ENCODE measurements at places on chromosomes 4 and X.

DNA sequence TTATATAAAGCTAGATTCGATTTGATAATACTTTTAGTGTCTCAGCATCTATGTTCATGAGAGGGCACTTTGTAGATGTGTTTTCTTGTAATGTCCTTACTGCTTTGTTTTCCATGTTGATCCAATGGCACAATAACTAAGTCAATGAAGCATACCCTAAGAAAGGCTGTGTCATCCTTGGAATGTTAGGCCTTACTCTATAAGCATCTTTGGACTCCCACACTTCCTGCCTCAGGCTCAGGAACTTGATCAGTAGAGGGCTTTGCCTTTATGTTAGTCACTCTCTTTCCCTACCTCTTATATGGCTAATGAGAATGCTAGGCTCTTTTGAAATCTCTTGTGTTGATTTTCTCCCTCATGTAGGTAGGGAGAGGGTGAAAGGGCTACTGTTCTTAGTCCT is 33.2 kb upstream of the EDA2R start:
- no peak for DNase-seq

- no peak for DNase-seq
Measured at GRCh38 chr4:108001540-108002135, 11.9 kb downstream of the HADH start.

DNA sequence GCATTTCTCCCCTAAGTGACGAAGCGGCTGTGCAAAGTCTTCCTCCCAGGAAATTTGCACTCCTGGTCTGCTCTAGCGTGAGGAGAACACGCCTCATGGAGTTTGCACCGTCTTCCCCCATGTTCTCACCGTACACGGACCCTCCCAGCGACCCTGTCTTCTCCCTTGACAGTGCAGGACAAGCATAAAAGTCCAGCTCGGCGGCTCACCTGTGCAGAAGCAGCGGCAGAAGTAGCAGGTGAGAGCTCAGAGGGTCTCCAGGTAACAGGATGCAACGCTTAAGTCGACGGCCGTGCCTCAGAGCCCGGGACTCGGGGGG is 314 bp downstream of the P2RY8 start:
- DNase-seq: no peak

DNA sequence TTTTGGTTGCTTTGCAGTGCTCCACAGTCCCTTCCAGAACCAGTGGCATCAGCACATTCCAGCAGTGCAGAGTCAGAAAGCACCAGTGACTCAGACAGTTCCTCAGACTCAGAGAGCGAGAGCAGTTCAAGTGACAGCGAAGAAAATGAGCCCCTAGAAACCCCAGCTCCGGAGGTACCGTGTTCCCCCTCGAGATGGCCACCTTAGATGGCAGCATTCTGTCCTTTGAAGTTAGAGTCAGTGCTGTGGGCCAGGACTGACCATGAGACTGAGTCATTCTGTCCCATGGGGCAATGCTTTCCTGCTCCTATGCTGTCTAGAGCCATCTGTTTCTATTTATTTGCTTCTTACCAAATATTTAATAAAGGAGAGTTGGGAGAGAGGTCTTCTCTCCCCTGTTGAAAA is 112.3 kb downstream of the KLHL8 start:
- peak; percentile 92 for DNase-seq

DNA sequence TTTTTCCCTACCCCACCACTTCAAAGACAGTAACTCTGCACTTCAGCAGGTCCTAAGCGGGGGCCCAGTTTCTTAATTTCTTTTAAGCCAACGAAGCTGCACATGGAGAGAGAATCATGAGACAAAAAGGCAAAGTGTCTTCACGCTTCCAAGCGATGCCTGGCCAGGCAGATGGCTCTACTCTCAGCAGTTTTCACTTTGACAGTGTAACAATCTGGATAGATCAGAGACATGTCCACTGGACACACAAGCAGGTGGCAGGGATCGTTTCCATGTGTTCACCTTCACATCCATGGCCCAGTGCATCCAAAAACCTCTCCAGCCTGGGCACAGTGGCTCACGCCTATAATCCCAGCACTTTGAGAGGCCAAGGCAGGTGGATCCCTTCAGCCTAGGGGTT is 27.8 kb downstream of the PPP2R2C start:
- DNase-seq: no peak

DNA sequence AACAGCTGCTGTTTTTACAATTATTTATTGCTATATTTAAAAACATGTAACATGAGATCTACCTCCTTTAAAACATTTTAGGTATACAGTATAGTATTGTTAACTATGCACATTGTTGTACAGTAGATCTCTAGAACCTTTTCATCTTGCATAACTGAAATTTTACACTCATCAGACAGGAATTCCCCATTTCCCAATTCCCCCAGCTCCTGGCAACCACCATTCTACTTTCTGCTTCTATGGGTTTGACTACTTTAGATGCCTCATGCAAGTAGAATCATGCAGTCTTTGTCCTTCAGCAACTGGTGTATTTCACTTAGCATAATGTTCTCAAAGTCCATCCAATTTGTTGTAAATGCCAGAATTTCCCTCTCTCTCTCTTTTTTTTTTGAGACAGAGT is 9.7 kb upstream of the LSM6 start:
- DNase-seq: peak; percentile 79

DNA sequence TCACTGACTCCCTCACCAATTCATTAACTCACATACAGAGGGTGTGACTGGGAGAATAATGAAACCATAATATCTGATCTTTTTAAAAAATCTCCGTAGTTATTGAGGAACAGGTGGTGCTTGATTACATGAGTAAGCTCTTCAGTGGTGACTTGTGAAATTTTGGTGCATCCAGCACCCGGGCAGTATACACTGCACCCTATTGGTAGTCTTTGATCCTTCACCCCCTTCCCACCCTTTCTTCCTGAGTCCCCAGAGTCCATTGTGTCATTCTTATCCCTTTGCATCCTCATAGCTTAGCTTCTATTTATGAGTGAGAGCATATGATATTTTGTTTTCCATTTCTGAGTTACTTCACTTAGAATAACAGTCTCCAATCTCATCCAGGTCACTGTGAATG is 1143.8 kb downstream of the PCDH19 start:
- no peak for DNase-seq

DNA sequence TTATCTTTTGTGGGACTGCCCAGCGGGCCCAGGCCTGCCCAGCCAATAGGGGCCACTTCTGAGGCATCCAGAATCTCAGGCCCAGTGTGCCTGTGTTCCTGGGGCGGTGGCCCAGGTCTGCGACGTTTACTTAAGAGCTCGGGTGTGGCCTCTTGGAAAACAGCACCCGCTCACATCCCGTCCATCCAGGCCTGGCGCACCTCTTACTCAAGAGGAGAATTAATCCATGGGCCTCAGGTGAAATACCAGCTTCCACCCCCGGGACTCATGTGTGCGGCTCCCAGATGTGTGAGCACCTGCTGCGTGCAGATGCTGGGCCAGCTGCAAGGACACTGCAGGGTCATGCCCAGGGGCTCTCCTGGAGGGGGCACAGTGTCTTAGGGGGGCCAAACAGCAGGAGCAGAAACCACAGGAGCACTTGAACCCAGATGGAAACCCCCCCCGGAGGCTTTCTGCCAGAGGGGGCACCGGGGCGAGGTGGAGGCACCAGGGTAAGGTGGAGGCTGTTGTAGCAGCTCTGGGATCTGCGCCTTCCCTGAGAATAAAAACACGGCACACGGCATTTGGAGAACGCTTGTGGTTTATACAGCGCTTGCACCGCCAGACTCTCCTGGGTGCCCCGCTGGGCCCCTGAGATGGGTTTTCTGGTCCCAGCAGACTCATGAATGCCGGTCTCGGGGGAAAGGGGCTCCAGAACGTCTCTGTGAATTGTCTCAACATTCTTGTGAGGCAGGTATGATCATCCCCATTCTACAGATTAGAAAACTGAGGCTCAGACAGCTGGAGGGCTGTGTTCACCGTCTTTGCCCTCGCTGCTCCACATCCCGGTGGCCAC is 2.8 kb downstream of the PSAPL1 start:
- no peak for DNase-seq

DNA sequence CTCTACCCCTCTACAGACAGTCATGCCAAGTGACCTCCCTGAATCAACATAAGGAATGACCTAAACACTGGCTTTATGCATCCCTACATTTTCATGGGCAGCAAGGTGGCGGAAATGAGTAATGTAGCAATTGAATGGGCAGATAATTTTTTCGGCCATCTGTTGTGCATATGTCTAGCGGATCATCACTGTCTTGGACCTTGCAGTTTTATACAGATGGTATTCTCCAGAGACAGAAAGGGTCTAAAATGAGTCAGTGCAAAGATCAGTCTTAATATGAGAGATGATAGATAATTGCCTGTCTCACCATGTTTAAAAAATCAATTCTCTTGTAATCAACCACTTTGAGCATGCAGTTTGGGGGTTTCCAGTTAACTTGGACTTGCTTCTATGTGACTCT is 177.3 kb upstream of the DKK2 start:
- peak; percentile 14 for DNase-seq

- DNase-seq: no peak
Measured at GRCh38 chr4:3749081-3749480, 17.1 kb upstream of the ADRA2C start.

DNA sequence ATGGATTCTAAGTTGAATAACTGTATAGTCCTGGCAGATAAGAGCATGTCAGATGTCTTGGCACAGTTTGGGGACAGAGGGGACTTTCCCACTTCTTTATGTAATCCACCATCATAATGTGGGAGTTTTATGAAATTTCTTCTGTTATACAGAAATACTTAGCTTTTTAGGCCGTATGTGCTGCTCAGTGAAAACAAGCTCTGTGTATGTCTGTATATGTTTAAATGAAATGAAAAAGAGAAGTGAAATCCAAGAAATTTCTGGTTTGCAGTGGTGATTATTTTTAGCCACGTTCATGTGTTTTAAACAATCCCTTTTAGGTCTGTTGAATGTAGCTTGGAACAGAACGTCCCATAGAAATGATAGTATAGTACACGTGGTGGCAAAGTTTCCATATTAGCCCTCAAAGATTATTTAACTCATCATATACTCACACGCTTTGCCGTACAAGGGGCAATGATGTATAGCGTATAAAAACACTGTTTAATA is 41.0 kb downstream of the GAB1 start:
- no peak for DNase-seq

- peak; percentile 48 for DNase-seq
Measured at GRCh38 chr4:74426101-74426500, 18.8 kb upstream of the AREG start.

- no peak for DNase-seq
Measured at GRCh38 chrX:53584891-53585290, 101.6 kb downstream of the HUWE1 start.

- DNase-seq: no peak
Measured at GRCh38 chrX:141969706-141970105, 66.0 kb downstream of the MAGEC1 start.

GRCh38 chr4:82266345-82266744 is 107.4 kb downstream of the HNRNPD start:
- no peak for DNase-seq

GRCh38 chrX:81411517-81411916 is 209.6 kb downstream of the SH3BGRL start:
- DNase-seq: no peak

- DNase-seq: no peak
Measured at GRCh38 chr4:163810755-163811154, 316.3 kb downstream of the TMA16 start.

DNA sequence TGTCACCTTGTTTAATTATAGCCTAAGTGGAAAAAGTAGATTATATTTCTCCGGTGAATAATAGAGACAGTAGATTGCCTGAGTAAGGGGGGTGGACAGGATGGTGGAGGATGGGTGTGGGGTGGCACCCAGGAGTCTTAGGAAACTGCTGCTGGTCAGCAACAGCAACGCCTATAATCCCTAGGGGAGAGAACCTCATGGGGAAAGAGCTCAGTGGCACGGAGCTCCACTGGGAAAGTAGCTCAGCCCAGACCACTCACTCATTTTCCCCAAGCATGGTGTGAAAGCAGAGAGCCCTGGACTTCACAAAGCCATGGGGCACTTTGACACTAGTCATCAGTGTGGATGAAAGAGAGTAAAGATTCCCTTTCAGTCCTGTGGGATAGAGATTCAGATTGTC is 31.1 kb downstream of the METTL14 start:
- DNase-seq: no peak

DNA sequence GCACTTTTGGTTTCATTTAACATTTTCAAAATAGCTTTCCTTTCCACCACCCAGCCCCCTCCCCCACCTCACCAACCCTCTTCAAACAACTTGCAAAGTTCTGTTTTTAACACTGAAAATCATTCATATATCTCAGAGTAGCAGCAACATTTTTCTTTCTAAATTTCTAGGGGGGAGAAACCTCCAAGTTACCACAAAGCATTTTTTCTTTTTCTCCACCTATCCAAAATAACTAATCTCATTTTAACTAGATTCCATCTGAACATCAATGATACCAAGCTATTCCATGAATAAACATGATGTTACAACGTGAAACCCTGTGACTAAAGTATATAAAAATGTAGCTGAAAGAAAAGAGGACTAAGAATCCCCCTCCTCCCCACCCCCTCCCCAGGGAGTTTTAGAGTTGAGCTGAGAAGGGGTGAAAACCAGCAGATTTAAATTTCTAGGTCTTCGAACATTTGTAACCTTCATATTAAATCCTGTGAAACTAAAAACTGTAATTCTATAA is 5.2 kb downstream of the LDB2 start:
- DNase-seq: peak; percentile 69

- DNase-seq: no peak
Measured at GRCh38 chr4:2646396-2647149, 109.6 kb downstream of the TNIP2 start.

DNA sequence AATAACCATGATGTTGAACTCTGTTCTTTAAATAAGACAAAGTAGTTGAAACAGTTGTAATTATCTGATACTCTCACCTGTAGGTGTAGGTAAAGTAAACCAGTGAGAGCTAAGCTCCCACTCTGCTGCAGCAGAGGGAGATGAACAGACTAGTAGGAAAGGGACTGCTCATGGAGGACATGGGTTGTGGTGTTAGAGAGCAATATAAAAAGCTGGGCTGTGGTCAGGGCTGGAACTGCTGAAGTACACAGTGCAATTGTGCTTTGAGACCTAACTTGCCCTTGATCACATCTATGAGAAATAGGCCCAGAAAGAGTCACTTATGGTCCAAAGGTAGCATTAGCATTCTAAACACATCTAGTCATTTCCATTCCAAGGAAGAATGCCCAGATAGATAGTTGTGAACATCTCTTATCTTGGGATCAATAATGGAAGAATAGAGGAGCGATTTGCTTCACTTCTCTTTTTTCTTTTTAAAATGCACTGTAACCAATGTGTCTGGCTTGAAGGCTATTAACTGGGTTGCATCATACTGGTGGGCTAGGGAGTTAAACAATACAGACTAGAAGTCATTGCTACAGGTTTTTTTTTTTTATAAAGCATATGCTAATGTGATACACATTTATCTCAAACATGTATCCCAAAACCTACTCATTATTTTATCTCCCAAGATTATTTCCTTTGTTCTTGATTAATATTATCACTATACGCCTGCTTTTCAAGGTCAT is 251.3 kb upstream of the CENPE start:
- no peak for DNase-seq

- no peak for DNase-seq
Measured at GRCh38 chr4:100898844-100899243, 381.0 kb upstream of the EMCN start.
